ENCODE measurements at places on chromosomes 4 and X. TPM values are rescaled to one million over a fixed set of nuclear protein-coding genes. Genes with fewer than 3 reads are reported as not detected.

ARSJ gene
- 8.8 TPM for total RNA-seq

- DNase-seq, result no peak
Measured at GRCh38 chr4:107757283-107757682, 37.2 kb upstream of the PAPSS1 start.

- DNase-seq, result no peak
Measured at GRCh38 chrX:110409925-110410324, 51.3 kb downstream of the RTL9 start.

DNA sequence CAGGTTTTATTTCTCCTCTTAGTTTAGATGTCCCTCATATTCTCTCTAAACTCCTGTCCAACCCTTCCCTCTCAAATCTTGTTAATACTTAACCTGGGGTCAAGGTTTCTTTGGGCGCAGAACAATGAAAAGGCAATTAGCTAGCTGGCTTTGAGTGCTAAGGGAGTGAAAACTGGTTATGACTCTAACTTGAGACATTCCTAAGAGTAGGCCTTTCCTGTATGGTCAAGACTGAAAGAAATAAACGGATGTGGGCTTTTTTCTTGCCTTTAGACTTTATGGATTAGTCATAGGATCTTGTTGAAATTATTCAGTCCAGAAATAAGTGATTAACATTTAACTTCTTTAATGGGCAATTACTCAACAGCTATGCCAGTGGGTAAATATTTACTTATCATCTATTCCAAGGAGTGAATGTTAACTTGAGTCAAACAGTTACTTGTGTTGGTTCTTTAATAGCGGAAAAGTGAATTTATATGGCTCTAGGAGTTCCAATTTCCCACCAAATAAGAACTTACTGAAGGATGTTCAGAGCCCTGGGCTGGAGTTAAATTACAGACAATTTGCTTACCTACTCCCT is 141.7 kb upstream of the SCML1 start:
- DNase-seq, result no peak

P2RY8 gene
- total RNA-seq, result 0.59 TPM

DNA sequence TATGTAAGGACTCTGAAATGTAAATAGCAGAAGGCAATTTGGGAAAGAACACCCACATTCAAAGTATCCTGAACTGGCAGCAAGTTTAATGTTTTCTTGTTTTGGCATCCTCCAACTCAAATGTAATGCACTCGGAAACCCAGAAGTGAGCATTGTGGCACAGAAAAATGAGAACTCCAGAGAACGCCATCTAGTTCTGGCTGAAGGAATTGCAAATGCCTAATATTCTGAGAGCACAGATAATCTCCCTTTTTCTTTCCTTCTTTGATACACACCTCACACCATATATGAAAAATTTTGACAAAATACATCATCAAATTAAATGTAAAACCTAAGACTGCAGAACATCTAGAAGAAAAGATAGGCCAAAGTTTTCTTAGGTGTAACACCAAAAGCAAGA is 52.1 kb downstream of the PWWP3B start:
- no peak for DNase-seq

- DNase-seq, result no peak
Measured at GRCh38 chrX:30973784-30974427, 84.9 kb upstream of the TAB3 start.

GPRIN3 gene
- total RNA-seq, result 2.4 TPM

DNA sequence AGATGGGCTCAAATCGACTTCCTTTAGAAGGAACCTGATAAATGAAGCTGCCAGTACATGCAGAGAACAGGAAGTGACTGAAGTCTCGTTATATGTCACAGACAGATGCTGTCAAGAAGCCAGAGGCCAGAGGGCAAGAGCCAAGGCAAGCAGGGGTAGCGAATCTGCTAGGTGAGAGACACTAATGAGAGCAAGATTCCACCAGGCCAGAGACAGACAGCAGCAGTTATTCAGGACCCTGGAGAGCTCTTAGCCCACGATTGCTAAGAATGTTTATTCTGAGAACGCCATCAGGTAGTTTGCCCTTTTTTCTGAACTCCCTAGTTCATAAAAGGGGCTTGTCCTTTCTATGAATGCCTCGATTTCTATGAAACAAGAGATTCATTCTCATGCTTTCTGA is 73.7 kb downstream of the BEND2 start:
- no peak for DNase-seq

RTL3 gene
- total RNA-seq, result 0.32 TPM

DNA sequence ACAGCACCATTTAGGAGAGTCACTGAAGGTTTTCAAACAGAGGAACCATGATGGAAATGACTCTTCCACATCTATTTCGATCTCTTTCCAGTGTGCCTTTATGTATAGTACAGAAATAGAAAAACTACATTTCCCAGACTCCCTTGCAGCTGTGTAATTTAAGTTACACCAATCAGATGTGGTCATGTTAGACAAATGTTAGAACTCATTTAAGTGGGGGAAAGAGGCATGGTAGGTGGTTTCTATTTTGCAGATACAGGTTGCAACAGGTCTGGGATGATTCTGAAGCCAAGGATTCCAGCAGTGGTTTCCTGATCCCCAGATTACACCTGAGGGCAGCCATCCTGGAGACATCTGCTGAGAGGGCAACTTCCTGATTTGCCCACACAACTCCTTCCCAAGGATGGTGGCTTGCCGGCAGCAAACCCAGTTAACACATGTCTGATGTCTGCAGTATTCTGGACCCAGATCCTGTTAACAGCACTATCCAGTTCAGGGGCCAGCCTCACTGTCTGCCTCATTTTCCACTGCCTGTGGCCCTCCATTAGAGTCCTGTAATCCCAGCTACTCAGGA is 38.7 kb upstream of the PDK3 start:
- DNase-seq, result peak; percentile 21

- no peak for DNase-seq
Measured at GRCh38 chr4:2177443-2178093, 64.4 kb downstream of the HAUS3 start.

- no peak for DNase-seq
Measured at GRCh38 chrX:49829016-49829415, at the start of gene PAGE4. TSS of gene PAGE4 (plus strand) at chrX:49829303. CDS start at chrX:49830429, 1,126 bp downstream.

GRCh38 chr4:18021470-18021719 is 160 bp downstream of the LCORL start:
- no peak for DNase-seq

- no peak for DNase-seq
Measured at GRCh38 chrX:45505214-45505613, 304.5 kb upstream of the DIPK2B start.

GRCh38 chr4:112386071-112386470 is 88.9 kb downstream of the ALPK1 start:
- no peak for DNase-seq

CORIN gene
- total RNA-seq, result 7.7 TPM

GRCh38 chrX:117959045-117959444 is 157.6 kb downstream of the KLHL13 start:
- DNase-seq, result no peak

GRCh38 chr4:81876106-81876505 is 404.4 kb upstream of the RASGEF1B start:
- DNase-seq, result no peak

GRCh38 chr4:185792384-185793115 is 19.4 kb downstream of the SORBS2 start:
- DNase-seq, result no peak

PGM2 gene
- 23.2 TPM for total RNA-seq

DNA sequence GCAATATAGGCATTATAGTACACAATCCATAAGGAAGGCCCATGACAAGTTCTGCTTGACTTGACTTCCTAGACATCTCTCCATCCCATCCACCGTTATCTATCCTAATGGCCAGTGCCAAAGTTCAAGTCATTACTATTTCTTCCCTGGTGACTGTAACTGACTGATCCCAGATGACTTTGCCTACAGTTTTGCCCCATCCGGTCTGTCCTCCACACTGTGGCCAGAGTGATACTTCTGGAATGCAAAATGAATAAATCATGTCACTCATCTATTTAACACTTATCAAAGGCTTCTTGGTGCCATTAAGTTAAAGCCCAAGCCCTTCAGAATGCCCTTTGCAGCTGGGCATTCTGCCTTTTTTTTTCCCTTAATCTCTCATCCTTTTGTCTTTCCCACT is 130.8 kb downstream of the PPARGC1A start:
- no peak for DNase-seq

P2RY4 gene
- not detected for total RNA-seq

DNA sequence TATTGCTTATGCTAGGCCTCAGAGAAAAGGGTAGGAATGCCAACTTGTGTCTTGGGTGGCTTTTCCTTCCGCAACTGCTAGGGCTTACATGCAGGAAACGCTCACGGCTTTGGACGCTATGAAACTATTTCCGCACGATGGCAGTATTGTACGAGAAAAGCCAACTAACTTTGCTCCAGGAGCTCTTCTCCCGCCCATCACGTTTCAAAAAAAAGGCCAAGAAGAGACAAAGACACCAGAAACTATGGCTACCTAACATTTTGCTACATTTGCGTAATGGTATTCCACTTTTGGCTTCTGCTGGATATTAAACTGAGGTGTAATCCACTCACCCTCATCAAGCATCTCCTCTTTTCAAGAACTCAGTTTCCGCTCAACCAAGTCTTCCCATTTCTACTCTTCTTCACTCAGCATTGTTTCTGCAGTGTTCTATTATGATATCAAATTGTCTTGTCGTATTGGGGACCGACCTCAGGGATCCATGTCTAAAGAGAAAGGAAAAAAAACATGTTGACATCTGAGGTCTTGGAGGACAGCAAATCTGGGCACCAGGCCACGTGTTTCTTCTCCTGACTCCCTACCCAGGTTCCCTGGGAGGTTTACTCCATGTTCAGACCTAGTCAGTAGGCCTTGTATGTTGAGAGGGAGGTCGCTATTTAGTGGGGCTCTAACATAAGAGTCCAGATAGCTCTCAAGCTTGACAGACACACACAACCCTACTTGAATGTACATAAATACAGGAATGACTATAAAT is 239.4 kb upstream of the STK26 start:
- no peak for DNase-seq
